ENCODE measurements at places on chromosomes 11 and 22.

- no peak for DNase-seq
Measured at GRCh38 chr11:131999955-132000354, 629.5 kb downstream of the NTM start.

DNA sequence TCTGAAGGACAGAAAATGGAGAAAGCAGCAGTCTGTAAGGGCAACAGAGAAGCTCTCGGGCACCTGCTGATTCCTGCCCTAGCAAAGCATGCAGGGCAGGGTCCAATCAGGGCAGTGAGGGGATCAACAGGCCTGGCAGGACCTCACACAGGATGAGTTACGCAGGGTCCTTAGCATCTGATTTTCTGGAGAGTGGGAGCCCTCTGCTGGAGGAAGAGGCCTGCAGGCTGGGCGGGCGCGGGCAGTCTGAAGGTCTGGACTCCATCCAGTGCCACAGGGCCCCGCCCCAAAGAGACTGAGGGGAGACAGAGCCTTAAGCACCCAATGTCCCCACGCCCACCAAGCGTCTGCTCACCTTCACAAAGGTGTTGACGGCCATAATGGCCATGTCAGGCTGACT, 28.9 kb downstream of the AP1B1 start:
- no peak for DNase-seq

GRCh38 chr11:61994981-61995380, 27.5 kb upstream of the FTH1 start:
- DNase-seq = no peak

GRCh38 chr11:65497141-65498041, 1.5 kb upstream of the MALAT1 start:
- DNase-seq = peak; percentile 98

- DNase-seq = no peak
Measured at GRCh38 chr11:130304651-130305050, 10.1 kb downstream of the ZBTB44 start.

DNA sequence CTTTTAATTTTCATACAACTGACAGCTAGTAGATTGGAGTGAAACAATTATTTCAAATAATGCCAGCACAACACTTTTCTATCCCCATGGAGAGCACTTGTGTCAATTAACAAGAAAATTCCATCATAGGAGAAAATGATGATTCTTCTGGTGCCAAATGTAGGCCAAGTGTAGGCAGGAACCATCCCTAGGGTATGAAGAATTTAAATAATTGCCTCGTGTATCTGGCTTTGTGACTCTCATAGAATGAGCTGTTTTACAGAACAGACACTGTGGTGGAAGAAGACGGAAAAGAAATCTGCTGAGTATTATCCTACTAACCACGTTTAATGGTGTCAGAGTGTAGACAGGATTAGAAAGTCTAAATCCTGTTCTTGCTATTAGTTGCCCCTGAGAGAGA, 1542.2 kb downstream of the LRRC4C start:
- no peak for DNase-seq

- DNase-seq = no peak
Measured at GRCh38 chr11:63592975-63593395, 21.2 kb downstream of the PLAAT3 start.

GRCh38 chr11:97905671-97906070, 1115.1 kb upstream of the CNTN5 start:
- DNase-seq = no peak

GRCh38 chr11:86537541-86538222, 134.7 kb downstream of the ME3 start:
- DNase-seq = no peak

GRCh38 chr11:102449651-102450570, 2.7 kb downstream of the TMEM123 start:
- DNase-seq = no peak

GRCh38 chr11:47991266-47991830, 11.0 kb downstream of the PTPRJ start:
- peak; percentile 46 for DNase-seq

DNA sequence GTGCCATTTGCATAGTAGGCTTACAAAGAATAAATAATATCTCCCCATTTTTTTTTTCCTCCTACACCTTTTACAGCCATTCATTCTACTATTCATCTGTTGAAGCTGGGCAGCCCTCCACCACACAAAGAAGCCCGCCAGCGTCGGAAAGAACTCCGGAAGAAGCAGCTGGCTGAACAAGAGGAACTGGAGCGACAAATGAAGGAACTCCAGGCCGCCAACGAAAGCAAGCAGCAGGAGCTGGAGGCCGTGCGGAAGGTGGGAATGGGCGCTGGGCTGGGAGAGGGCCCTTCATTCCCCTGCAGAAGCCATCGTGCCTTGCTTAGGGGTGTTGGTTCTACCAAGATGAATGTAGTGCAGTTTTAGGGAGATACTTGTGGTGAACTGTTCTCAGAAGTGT, 68.6 kb downstream of the SWAP70 start:
- DNase-seq = no peak

DNA sequence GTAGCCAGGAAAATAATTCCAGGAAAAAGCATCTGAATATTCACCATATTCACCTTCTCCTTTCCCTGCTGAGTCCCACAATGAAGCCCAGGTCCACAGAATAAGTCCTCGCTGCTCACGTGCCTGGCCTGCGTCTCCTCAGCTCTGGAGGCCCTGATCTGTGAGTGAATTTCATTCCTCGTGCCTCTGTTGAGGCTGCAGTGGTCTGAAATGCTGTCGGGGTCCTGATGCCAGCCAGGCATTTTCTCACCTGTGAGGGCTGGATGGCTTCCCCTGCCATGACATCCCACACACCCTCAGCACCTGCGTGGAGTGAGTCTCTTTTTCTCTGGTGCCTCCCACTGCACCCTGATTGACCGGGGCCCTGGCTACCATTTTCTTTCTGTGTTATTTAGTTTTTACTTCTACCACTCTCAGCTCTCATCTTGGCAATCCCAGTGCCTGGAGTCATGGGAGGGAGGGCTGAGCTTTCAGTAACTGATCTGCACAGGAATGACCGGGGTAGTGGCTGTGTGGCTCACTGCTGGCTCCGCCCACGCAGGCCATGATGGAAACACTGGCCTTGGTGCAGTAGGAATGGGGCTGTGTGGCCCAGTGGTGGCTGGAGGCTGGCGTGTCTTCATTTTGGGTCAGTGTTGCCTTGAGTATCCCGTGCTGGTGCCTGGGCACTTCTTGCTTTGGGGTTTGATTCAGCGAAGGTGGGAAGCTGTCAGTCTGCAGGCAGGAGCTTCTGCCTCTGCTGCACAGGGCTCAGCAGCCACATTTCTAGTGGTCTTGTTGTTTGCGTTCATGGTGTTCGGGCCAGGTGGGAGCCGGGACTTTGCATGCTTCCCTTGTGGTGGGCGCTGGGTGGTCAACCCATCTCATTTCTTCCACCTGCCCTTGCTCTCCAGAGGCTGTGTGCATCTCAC, 807.2 kb downstream of the TBC1D22A start:
- DNase-seq = no peak

DNA sequence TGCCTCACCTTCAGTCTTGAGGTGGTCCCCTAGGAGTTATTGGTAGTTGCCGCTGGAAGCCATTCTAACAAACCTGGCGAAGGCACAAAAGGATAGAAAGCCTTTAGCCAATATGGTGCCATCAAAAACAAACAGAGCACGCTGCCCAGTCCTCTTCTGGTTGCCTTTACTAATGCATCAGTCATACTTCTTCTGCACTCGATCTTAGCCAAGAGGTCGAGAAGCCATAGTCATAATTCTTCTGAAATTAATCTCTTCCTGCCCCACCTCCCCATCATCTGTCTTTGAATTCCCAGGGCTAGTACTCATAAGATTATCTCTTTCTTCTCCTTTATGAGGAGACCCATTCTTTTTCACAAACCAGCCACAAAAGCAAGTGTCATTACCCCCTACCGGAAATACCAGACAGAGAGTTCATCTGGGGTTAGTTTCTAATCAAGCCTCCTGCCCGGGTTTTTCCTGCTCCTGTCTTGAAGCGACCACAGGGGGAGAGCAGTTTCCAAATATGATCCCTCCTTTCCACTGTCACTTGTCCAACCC, 21.4 kb upstream of the EHF start:
- DNase-seq = no peak

GRCh38 chr11:101509922-101510321, 73.9 kb downstream of the TRPC6 start:
- no peak for DNase-seq

GRCh38 chr11:11478687-11479086, 125.6 kb upstream of the CSNK2A3 start:
- DNase-seq = no peak

GRCh38 chr11:35672608-35673007, 10.0 kb downstream of the TRIM44 start:
- no peak for DNase-seq

- DNase-seq = no peak
Measured at GRCh38 chr11:72751116-72752087, 806 bp downstream of the ARAP1 start.

DNA sequence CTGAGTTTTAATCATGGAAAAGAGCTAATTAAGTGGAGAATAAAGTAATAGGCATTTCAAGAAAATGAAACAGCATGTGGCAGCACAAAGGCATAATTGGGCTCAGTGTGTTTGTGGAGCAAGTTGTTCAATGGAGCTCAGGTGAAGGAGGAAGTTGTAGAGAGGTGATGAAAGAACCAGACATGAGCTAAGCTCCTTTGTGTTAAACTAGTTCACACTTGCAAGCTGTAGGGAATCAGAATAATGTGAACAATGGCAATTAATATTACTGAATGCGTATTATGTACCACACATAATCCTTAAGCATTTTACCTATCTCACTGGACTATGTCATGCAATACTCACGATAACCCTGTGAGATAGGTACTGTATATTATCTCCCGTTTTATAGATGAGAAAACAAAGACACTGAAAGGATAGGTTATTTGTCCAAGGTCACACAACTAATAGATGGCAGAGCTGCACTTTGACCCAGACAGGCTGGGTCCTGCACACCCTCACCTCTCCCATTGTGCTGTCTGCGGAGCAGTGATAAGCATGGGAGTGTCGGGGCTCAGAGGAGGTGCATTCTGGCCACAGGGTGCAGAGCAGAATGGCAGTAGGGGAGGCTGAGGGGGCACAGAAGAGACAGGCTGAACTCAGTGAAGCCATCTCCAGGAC, 8.9 kb downstream of the OLFML1 start:
- no peak for DNase-seq

DNA sequence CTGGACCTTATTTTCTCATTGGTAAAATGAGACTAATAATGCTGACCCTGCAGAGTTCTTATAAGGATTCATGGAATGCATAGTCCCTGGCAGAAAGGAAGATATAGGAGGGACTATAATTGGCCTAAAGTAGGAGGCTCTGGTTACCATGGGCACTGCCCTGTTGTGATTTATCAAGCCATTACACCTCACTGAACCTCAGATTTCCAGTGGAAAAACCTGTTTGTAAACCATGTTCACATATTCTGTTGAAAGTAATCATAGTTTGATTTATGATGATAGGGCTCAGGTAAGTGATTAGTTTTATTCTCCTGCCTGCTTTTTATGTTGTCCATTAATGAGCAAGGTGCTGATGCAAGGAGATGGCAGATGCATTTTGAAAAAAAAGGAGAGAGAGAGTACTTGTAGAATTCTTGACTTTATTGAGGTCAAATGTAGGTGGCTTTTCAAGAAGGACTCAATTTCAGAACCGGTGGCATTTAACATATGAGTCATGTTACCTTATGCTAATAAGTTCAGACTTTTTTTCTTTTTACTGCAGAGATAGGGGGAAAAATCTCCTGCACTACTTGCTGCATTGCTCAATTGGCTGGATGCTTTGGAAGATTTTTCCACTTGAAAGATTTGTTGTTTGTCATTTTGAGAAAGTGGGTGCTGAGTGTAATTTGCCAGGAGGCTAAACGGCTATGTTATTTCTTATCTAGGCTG, 14.6 kb downstream of the NF2 start:
- peak; percentile 36 for DNase-seq

DNA sequence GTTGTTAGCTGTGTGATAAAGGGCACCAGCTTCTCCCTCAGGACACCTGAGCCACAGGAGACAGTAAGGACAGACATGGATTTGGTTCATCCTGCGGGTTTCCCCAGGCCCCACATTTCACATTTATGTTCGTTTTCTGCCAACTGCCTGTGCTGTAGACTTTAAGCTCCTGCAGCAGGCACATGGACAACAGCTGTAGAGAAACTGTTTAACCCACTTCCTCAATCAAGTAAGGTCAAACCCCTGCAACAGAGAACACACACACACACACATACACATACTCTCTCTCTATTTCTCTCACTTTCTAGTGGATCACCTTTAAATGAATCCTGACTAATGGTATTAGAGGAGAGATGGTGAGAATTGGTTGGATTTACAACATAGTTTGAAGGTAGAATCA, 90.7 kb downstream of the C11orf87 start:
- DNase-seq = no peak

DNA sequence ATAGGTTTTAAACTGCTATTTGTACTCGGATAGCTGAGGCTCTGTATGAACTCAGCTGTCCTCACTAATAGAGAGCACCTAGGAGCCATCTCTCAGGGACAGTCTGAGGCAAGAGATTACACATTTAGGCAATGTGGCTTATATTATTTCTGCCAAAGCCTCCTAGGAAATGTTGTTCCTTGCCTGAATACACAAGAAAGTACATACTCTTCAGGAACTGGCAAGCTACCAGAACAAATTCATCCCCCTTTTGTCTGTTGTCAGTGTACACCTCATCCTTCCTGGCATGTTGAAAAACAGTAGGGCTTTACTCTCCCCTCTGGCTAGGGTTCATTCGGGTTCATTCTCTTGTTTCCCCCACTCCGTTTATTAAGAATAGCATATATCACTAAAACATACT, 615.9 kb upstream of the FAT3 start:
- DNase-seq = no peak

- no peak for DNase-seq
Measured at GRCh38 chr11:19283991-19284390, 43.2 kb upstream of the E2F8 start.

GRCh38 chr11:43268786-43269185, 43.0 kb upstream of the API5 start:
- no peak for DNase-seq

- DNase-seq = no peak
Measured at GRCh38 chr11:2391181-2391975, 9.2 kb upstream of the TSSC4 start.

DNA sequence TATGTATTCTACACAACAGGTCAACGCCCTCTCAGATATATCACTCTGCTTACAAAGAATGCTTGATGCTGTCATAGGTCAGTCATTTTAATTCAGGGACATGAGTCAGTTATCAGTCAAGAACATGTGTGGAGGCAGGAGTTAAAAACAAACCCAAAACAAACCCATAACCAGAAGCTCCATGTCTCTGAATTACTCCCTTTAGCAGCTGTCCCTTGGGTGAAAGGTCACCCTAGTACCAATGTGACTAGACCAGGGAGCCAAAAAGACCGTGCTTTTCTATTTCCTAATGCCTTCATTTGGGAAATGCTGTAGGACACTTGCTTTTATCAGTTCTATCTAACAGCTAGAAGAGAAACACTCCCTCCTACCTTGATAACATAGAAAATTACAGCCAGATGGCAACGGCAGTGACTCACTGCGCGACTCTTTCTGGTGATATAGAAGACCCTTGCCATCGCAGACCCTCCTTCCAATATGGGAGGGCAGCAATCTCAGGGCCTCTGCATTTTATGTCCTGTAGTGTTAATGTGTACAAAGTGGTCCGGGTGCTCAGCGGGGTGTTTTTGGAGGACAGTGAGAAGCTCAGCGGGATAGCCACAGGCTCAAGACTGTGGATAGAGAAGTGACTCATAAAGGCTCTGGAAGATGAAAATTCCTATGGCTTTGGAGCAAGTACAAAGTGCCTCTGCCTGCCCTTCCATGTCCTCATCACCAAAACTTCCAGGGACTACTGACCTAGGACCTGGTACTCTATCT, 24.8 kb downstream of the APOL5 start:
- DNase-seq = no peak

GRCh38 chr11:33689085-33689484, 11.5 kb downstream of the C11orf91 start:
- DNase-seq = no peak

GRCh38 chr11:114607753-114608459, 12.3 kb upstream of the NXPE4 start:
- no peak for DNase-seq
